ENCODE measurements at places on chromosomes 12 and 14.

GRCh38 chr14:22418631-22419030 lies 170.4 kb downstream of the DAD1 start:
- DNase-seq: no peak

GRCh38 chr14:76696361-76696760 lies 64.9 kb upstream of the VASH1 start:
- DNase-seq: no peak

DNA sequence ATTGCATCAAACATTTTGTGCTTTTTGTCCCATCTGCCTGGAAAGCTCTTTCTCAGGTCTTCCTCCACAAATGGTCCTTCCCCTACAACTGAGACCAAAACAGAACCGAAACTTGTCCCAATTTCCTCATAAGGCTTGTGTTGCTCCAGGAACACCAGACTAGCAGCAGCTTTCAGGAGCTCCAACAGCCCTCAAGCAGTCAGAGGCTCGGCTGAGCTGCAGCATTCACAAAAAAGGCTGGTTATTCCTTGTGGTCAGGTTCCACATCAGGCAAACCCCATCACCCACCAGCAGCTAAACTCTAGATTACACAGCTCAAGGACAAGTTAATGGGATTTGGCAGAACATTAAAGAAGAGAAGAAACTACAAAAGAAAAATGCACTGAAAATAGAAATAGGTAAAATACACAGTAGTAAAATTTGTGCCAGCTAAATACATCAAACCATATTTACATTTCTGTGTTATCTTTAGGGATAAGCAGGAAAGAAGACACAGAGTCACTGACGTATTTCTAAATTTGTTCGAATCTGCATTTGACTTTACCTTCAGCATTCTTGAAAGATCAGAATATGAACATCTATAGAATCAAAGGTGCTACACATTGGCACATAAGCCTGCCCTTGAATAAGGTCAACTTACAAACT lies 141.2 kb downstream of the STXBP6 start:
- DNase-seq: no peak

DNA sequence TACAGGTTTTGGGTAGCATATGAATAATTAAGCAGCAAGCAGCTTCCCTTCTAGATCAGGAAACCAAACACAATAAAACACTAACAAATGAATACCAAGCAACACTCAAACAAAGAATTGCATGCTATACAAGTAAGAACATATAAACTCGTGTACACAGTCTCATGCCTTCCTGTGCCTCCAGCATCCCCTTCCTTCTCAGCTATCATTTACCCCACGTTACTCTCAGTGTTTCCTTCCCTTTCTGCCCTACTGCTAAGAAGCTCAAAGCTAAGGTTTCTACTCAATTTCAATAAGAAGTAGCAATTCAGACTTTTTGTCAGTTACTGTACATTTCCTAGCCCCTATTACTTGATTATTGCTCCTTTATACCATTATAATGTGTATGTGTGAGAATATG lies 81.0 kb downstream of the DUSP16 start:
- peak; percentile 38 for DNase-seq

DNA sequence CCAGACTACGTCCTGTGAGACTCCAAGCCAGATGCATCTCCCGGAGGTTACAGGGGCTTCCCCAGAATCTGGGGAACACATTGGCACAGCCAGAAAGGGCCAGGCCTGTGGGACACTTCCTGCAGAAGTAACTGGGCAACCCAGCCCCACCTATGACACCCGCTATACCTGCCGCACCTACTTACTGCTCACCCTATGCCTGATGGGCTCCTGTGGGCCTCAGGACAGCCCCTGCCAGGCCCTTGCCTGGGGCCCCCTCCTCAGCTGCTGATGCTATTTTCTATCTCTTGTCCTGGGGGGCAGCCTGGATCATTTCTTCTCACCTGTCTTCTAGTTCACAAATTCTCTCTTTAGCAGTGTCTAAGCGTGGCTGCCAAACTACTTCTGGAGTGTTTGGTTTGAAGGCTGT lies 28.7 kb downstream of the JAG2 start:
- DNase-seq: no peak

GRCh38 chr12:108611884-108612415 lies 14.1 kb upstream of the TMEM119 start:
- DNase-seq: peak; percentile 71

GRCh38 chr14:76261371-76261811 lies 109.7 kb downstream of the GPATCH2L start:
- DNase-seq: no peak

- DNase-seq: no peak
Observed at GRCh38 chr12:25552681-25553080, 402 bp downstream of the LMNTD1 start.

- peak; percentile 23 for DNase-seq
Observed at GRCh38 chr14:106094654-106095189, 568.3 kb downstream of the TMEM121 start.

DNA sequence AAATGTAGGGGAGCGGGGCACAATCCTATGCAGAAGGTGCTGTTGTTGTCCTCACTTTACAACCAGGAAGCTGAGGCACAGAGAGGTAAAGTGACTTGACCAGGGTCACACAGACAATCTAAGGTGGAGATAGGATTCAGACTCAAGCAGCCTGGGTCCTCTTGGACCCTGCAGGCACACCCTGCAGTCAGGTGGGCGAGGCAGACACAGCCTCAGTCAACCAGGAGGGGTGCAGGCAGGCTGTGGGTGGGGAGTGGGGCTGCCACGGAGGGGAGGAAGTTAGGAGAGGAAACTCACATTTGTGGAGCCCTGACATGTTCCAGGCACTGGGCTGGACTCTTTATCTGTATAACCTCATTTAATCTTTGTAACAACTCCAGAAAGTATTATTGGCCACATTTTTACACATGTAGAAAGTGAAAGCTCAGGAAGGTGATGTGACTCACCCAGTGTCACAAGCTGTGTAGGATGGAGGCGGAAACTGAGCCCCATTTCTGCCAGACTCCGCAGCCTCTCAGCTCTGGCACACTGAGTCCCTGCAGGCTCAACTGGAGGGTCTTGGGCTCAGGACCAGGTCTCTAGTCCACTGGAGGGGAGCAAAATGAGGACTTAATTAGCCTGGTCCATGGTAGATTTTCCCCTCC lies 24.9 kb upstream of the CHGA start:
- peak; percentile 31 for DNase-seq

- no peak for DNase-seq
Observed at GRCh38 chr14:102525929-102526497, 16.4 kb upstream of the ANKRD9 start.

DNA sequence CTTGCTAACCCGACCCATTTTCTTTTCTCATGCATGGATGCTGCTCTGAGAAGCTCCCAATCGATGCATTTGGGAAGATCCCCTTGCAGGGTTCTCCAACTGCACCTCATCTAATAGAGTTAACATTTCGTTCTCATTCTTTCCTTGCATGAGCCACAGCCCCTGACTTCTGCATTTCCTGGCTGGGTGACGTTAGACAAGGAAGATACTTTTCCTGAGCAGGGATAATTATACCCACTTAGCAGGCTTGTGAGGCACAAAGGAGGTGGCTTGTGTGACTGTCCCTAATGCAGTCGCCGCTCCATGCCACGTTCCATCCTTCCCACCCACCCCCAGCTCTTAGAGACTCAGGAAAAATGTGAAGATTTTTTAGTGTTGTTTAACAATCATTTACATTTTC lies 195.1 kb downstream of the CHST11 start:
- DNase-seq: no peak

GRCh38 chr14:40581264-40581663 lies 1025.4 kb upstream of the LRFN5 start:
- DNase-seq: no peak

DNA sequence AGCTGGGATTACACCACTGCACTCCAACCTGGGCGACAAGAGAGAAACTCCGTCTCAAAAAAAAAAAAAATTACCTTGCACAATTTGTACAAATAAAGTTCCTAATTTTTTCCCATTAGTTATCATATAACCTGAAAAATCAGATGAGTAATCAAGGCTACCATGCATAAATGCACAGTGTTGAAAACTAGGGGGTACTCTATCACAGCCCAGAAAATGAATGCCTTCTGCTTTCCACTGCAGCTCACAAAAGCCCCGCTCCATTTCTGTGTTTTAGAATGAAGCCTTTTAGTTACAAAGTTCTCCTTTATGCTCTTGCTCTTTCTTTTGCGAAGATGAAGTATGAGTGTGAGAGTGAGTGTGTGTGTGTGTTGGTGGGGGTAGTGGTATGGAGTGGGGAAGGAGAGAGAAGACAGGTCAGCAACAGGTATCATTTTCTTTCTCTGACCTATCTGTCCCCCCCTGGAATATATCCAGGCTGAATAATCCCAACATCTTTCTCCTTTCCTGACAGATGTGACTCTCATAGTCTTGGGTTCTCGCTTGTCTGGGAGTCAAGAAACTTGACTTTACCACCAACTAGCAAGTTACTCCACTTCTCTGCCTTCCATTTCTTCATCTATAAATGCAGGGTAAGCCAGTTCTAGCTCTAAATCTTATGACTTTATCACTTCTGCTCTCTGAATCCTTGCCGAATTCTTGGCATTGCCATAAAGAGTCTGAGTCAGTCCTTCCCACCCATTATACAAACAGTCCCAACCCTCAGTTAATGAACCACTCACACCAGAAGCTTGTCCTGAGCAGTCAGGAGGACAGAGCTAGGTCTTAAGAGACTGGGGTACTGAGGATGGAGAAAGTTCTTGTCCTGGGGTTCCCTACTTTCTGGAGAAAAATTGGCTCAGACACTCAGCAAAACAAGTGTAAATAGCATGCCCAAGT lies 16.1 kb downstream of the BIN2 start:
- DNase-seq: no peak

- no peak for DNase-seq
Observed at GRCh38 chr14:25017562-25017961, 32.4 kb downstream of the STXBP6 start.

DNA sequence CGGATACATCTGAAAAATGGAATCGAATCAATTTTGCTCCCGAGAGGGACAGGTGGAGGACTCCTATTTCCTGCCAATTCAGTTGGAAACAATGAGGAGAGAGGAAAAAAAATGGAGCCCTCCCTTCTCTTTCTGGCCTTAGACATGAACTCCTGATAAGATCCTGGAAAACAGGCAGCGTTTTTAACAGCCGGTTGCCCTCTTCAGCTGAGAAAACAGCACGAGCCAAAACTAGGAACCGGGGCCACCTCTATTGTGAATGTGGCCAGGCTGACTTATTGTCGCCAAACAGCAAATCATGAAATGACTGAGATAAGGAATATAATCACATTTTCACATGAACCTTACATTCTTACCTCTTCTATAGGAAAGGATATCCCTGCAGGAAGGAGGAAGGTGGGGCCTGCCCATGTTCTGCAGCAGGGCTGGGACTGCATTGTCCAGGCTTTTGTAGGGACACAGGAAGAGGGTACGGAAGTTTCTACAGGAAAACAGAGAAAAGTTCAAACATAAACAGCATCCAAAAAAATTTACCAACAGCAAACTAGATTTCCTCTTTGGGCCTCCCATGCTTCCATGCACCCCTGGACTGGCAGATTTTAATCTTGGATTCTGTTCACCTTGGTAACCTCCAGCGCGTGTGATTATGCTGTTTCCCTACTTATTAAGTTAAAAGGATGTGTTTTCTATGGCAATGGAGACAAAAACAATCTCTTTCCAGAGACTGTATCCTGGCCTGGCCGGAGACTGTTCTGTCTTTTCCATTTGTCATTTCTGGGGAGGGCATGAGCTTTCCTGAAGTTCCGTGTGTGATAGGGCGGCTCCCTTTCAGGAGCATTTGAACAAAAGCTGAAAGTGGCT lies 29.0 kb upstream of the ELK3 start:
- no peak for DNase-seq

Measured in CD4-positive, alpha-beta T cell treated with Interleukin-2 at 100 ng/mL for 4 hours (primary cell).